ENCODE measurements at places on chromosomes 4 and X.

DNA sequence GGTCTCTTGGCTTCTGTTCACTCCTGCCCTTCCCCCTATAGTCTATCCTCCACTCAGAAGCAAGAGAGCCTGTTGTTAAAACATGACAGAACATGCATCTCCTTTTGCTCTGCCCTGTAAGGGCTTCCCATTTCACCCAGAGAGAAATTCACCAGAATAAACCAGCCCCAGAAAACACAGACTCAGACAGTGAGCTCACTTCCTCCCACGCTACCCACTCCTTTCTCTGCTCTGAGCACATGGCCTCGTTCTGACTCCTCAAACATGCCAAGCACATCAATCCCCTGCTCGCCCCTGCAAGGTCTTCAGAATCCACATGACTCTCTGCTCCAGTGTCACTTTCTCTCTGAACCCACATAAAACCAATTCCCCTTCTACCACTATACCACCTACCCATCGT lies 50.4 kb downstream of the MID1 start:
- no peak for DNase-seq

DNA sequence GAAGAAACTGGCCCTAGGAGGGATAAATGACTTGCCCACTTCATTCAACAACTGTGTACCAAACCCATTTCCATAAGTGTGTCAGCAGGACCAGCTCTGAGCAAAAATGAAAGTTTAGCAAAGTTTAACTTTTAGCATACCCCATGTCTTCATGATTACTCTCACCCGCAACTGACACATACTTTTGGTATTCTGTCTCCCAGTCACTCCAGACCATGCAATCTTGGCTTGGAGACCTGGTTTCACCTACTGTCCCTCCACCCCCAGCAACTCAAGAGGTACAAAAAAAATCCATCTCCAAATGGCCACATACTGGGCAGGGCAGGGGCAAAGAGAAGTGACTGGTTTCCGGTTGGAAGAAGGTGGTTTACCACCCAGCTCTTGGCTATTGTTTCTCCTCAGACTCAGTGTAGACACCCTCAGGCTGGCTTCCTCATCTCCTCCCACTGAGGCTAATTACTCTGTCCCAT lies 79.8 kb downstream of the RLIM start:
- DNase-seq, result no peak

GRCh38 chrX:154304846-154305245 lies 9.3 kb downstream of the TKTL1 start:
- DNase-seq, result no peak

DNA sequence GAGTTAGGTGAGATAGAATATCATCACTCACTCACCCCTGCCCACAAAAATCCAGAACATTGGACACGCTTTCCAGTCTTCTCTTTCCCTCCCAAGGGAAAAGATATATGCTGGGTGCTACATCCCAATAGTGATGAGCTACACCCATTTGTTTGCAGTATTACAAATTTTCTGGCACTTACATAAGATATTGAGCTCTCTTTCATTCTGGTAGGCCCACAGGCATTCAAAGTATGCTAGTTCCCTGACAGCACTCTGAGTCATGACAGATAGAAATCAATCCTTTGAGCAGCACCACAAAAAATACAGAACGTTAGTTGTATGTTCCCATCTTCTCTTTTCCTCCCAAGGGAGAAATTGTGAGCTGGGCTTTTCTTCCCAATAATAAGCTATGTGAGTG lies 477.6 kb upstream of the GRID2 start:
- DNase-seq, result no peak

- DNase-seq, result no peak
Observed at GRCh38 chrX:46739736-46740135, 19.2 kb downstream of the SLC9A7 start.

DNA sequence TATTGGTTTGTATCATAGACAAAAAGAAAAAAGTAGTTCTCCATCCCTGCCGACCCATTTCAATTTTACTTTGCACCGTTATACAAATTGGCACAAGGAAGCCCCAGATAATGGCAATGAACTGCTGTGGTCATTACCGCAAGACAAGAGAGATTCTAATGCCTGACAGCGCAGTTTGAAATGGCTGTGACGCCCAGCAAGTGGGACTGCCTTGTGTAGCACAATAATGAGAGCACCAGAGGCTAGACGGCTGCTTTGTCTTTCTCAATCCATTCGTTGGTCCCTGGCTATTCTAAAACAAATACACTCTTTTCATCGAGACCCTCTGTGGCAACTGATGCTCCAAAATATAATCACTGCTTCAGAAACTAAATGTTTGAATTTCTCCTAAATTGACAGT lies 192.4 kb upstream of the NEIL3 start:
- DNase-seq, result no peak

DNA sequence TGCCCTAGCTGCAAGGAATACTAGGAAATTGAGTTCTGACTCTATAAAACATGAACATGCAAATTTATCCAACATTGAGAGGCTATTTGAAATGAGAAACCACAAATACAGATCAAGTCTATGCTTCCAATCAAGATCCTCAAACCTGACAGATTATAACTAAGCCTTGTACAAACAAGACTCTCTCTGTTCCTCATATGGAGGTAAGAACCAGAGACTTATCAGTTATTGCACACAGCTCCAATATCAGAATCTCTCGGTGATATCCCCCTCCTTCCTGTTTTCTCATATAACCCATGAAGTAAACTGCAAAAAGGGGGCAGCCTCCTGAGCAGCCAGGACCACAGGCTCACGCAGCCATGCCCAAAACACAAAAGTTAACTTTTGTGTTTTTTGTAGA lies 36.5 kb downstream of the FBXW7 start:
- DNase-seq, result no peak

GRCh38 chr4:2246384-2247127 lies 4.6 kb upstream of the HAUS3 start:
- no peak for DNase-seq

GRCh38 chrX:1833656-1834360 lies 218.9 kb downstream of the ASMT start:
- no peak for DNase-seq

GRCh38 chr4:96009427-96010119 lies 169.7 kb downstream of the PDHA2 start:
- DNase-seq, result no peak

GRCh38 chr4:135605076-135605475 lies 1403.5 kb upstream of the PABPC4L start:
- no peak for DNase-seq

GRCh38 chr4:26377328-26378311 lies 56.8 kb downstream of the RBPJ start:
- no peak for DNase-seq

- DNase-seq, result no peak
Observed at GRCh38 chr4:85102606-85103005, 136.1 kb upstream of the WDFY3 start.

DNA sequence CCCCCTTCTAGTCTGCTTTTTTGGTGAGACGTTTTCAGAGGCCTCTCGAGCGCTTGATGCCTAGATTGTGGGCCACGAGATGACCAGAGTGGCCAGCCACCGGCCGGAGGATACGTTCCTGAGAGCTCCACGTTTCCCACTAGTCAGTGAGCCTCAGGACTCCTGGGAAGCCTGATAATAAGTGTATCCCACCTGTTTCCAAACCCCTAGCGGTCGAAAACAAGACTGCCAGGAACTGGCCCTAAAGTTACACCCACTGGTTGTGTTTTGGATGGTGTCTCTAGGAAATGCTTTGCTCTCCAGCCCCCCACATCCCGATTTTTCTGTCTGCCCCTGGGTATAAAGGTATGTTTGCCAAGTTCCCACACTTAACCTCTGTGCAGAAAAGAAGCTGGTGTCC lies 4.6 kb upstream of the RS1 start:
- DNase-seq, result no peak

- no peak for DNase-seq
Observed at GRCh38 chr4:40003986-40004385, 26.3 kb upstream of the PDS5A start.

- no peak for DNase-seq
Observed at GRCh38 chrX:111322231-111322855, 52.1 kb upstream of the CAPN6 start.

DNA sequence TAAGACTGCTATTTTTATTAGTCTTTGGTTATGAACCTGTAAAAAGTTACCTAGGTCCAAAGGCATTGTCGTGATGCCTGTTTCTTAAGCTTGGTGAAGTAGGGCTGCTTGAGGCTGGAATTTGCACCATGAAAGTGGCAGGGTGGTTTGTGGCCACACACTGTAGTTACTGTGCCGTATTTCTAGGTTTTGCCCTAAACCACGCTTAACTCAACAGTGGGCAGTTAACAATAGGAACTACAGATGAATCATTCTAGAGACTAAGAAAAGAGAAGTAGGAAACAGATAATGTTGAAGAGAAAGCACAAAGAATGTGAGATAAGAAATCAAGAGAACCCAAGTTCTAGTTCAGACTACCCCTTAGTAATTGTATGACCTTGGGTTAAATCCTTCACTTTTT lies 11.5 kb downstream of the ETNPPL start:
- no peak for DNase-seq

DNA sequence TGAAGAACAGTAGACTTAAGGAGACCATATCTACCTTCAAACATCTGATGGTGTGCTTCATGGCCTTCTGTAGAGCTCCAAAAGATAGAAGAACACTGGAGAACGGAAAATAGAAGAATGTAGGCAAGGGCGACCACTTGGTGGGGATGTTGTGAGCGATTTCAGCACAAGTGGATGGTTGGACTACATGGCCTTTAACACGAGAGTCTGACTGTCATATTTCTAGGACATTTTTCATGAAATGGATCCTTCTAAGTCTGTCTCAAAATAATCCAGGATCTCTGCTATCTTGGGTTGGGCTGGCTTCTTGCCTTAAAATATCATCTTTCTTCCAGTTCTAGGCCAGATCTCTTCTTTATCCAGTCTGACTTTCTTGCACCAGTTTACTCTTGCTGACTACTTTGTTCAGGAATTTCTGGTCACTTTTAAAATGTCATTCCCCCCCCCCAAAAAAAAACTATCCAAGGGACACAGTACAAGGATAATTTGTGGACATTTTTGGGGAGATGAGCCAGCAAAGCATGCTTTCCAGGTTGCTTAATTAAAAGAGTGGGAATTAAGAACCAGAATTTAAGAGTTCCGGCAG lies 1.2 kb upstream of the MID1IP1 start:
- DNase-seq, result no peak

DNA sequence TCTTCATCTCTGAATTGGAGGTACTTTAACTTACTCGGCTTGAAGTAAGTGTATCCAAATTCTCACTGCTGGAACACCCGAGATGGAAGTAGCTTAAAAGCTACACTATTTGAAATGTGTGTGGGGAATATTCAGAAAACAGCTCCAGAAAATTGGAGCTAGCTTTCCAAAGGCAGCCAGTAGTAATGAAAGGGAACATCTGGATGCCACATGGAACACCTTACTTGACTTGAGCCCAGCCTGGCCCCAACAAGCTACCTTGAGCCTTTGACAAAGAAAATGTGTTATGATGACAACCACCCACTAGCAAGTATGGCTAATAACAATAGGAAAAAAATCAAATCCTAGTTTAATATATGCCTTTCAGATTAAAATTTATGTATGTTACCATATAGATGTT lies 161.5 kb downstream of the PRDM5 start:
- DNase-seq, result no peak

DNA sequence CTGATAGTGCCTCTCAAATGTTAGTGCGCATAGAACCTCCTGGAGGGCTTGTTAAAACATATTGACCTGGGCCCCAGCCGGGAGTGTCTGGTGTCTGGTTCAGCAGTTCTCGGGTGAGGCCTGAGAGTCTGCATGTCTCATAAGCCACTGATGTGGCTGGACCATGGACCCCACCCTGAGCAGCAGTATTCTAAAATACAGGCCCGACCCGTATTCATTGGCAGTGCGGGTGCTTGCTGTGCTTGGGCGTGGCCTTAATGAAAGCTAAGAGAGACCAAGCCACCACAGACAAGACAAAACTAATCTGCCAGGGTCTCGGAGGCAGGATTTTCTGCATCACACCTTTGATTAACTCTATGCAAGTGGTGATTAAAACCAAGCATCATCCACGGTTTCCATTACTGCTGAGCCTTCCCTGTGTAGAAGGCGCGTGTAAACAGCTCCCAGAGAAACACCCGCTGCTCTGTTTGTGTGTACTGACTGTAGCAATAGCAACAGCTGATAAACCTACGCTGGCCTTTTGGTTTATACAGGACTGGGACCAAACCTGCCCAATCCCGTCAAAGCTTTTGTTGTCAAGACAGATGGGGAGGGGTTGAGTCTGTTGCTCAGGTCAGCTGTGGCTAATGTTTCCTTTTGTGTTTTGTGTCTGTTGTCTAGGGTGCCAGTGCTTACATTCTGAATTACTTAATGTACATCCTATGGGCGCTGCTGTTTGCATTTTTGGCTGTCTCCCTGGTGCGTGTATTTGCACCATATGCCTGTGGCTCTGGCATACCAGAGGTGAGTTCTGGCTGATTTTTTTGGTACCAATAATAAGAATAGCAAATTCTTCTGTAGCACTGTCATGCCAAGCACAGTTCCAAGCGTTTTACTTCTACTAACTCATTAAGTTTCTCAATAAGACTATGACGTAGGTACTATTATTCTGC lies 40.8 kb downstream of the CLCN4 start:
- DNase-seq, result no peak

- DNase-seq, result no peak
Observed at GRCh38 chr4:181982437-181982836, 260.8 kb upstream of the TENM3 start.

DNA sequence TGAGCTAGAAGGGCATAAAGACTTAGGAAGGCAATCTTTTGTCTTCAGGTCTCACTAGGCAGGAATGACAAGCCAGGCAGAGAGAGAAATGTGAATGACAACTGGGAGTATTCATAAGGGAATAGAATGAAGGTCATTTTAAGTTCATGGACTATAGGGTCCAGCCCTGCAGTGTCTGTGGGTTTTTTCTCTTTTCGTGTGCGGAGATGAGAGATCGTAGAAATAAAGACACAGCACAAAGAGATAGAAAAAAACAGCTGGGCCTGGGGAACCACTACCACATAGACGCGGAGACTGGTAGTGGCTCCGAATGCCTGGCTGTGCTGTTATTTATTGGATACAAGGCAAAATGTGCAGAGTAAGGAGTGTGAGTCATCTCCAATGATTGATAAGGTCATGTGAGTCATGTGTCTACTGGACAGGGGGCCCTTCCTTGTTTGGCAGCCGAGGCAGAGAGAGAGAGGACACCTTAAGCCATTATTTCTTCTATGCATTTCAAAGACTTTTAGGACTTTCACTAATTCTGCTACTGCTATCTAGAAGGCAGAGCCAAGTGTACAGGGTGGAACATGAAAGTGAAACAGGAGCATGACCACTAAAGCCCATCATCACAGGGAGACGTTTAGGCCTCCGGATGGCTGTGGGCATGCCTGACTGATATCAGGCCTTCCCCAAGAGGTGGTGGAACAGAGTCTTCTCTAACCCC lies 921.8 kb upstream of the PCDH10 start:
- DNase-seq, result no peak
